Bone marrow (tissue), 2 donors: ENCODE measurements at places on chromosomes 3 and 15.

DNA sequence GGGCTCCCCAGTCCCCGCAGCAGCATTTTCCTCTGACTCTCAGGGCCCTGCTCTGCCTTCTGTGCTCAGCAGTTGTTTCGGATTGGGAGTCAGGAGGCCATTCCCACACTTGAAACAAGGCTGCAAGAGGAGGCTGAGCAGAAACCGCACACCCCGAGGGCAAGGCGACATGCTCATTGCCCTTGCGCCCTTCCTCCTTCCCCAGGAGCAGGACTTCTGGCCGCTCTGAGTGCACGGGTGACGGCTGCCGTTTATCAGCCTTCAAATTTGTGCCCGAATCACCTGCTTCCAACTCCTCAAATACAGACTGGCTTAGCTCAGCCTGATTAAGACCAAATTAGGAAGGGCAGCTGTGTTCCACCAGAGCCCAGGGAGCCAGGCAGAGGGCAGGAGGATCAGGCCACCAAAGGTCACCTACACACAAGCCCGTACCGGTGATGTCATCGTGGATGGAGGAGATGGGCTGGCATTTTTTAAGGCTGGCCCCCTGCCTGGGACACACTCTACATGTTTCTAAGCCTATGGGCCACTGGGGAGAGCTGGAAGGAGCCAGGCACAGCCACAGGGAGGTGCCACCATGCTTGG is 38.1 kb downstream of the TM2D3 start:
- DNase-seq: no peak

- no peak for DNase-seq
Observed at GRCh38 chr3:165451371-165452070, 255.3 kb upstream of the SLITRK3 start.

GRCh38 chr3:105137911-105138310 is 228.8 kb upstream of the ALCAM start:
- no peak for DNase-seq

DNA sequence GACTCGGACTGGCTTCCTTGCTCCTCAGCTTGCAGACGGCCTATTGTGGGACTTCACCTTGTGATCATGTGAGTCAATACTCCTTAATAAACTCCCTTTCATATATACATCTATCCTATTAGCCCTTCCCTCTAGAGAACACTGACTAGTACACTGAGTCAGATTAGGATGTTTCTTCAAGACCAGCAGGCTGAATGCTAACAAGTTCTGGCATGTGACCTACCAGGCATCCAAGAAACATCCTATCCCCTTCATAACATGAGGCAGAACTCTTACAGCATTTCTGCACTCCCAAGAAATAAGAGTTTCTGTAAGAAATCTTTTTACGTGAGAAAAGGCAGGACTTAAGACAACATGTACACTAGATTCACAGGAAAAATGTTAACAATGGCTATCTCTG is 9.3 kb downstream of the CFAP92 start:
- DNase-seq: no peak

DNA sequence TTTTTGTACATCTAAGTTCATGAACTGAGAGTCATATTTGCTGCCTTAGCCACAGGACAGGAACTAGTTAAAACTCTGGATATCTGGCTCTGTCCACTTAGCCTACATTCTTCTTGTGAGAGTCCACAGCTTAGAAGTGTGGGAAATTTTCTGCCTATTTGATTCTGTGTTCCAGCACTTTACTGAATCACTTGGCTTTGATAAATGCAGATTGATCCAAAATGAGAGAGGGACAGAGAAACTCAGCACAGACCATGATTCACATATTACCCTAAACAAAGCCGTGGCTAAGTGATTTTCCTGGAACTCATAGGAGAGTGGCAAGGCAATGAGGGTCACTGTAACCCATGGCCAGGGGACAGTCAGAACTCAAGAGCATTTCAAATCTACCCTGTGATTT is 87.5 kb upstream of the CADPS start:
- no peak for DNase-seq

DNA sequence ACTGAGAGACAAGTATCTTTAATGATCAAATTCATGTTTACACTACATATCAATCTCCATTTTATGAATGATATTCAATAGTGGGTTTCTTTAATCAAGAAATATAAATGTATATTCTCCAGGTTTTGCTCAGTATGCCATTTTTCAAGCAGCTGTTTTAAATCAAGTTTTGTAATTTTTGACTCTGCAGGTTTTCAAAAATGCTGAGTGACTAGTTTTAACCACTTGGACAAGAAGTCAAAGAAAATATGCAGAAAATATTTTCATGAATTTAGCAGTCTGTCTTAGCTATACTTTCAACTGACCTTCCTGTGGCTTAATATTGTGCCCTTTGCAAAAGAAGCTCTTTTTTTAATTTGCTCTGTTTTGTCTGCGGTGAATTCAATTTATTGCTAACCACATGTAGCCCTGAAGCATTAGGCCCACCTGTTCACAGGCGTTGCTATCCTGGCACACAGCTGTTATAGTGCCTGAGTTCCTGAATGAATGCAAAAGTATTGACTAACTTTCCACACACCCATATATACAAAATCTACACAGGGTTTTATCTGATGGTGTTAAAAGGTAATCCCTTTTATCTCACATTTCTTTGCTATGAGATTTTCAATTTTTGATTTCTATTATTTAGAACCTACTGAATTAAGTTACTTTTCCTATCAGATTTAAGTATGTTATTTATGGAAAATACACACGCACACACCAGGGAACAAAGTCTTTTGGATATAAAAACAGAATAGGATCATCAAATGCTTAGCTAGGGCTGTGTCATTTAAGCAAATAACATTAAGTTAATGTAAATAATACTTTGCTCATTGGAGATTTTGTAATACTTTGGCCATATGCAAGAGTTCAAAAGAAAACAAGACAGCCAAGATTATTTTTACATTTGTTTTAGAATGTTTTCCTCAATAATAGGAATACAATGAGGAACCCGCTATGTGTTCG is 1166.1 kb upstream of the GBE1 start:
- DNase-seq: no peak

DNA sequence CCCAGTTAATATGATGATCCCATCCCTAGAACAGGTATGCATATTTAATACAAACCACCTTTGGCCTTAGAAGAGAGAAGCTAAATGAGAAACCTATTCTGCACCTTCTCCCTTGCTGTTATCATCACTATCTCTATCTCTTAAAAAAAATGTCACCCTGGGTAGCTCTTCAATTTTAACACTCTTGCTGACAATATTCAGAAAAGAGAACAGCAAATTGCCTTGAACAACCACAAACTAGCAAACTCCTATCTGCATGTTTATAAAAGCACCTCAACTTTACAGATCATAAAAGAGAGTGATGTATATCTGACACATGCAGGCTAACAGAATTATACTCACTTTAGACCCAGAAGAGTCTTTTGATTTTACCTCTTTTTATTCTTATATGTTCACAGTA is 7.4 kb downstream of the TOP2B start:
- no peak for DNase-seq

GRCh38 chr3:137032465-137033120 is 74.8 kb downstream of the IL20RB start:
- DNase-seq: peak; percentile 48

- DNase-seq: no peak
Observed at GRCh38 chr3:52483081-52483480, 12.1 kb upstream of the STAB1 start.

DNA sequence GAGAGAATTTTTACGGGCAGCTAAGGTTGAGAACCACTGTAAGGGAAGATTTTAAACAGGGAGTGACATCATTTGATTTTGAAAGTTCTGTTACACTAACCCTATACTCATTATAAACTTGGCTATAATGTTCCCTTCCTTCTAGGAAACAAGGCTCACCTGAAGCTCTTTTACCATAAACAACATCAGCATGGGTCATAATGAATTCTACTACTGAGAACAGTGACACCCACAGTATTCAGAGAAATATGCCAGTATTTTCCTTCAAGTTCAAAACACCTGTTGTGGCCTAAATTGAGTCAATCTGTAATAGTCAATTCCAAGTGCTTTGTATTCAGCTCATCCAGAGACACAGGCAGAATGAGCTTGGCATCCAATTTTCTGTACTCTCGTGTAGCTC is 175.3 kb upstream of the STT3B start:
- no peak for DNase-seq

GRCh38 chr15:54345827-54346226 is 367.6 kb downstream of the UNC13C start:
- DNase-seq: no peak

- no peak for DNase-seq
Observed at GRCh38 chr3:77835921-77836320, 796.0 kb downstream of the ROBO2 start.

DNA sequence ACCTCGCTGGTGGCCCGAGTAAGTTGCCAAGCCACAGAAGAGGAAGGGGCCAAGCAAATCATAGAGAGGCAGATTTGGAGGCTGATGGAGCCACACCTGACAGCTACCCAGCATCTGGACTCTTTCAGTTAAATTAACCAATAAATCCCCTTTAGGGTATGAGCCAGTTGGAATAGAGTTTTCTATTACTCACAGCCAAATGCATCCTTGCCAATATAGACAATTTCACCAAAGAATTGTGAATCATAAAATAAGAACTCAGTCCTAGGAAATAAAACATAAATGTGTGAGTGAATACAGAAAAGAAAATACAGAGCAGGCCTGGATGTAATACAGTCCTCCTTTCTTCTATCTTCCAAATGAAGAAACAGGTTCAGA is 161.6 kb upstream of the ANKRD28 start:
- no peak for DNase-seq

DNA sequence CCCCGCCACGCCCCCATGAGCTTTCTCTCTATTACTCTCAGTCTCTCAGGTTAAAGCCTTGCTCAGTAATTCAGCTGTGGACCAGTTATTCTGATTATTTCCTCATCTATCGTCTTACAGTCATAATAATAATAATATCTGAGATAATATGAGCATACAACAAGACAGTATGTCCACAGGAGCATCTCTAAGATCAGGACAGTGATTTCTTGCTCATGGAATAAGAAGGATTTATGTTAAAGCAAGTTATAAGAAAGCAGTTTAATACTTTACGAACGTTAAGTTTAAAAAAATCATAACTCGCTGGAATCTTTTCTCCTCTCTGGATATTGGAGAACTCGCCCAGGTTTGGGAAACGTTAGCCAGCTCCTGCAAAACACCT is 643 bp upstream of the LMCD1 start:
- no peak for DNase-seq

GRCh38 chr3:155843569-155843968 is 10.7 kb downstream of the SLC33A1 start:
- DNase-seq: no peak

DNA sequence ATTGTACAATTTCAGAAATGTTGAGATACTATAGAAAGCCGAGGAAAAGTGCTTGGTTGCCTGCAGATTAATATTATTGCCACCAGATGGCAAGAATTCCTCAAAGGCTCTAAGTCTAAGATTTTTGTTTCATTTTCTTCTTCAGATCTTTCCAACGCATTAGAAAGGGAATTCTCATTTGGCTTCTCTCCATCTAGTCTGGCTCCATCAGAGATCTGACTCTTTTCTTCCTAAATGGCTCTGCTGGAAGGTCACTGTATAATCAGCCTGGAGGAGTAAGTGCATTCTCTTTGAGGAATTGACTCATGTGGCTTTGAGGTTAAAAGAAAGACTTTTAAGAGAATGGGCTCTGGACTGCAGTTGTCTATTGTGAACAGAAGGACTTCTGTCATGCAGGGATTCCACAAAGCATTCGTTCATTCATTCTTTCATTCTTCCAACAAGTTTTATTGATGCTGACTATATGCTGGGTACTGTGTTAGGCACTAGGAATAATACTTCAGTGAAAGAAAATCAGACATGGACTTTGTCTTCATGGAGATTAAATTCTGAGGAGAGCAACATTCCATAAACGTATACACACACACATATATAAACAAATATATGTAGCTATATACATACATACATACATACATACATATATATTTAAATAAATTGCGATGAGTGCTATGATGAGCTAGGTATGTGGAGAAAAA is 55.3 kb downstream of the SLC28A2 start:
- peak; percentile 28 for DNase-seq

DNA sequence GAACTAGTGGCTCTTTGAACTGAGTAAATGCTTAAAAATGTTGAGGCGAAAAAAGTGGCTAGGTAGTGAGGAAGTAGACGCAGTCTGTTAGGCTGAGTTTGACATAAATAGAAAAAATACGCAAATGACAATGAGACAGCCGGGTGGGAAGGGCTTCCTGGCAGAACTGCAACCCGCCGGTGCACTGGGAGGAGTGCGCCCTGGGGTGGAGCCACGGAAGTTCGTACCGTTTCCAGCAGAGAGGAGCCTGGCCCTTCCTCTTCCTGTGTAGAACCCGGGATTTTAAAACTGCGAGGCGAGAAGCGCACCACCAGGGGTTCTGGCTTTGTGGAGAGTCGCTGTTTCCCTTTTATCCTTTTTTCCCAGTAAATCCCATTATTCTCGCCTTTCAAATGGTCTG is 602.6 kb downstream of the PYDC2 start:
- no peak for DNase-seq

DNA sequence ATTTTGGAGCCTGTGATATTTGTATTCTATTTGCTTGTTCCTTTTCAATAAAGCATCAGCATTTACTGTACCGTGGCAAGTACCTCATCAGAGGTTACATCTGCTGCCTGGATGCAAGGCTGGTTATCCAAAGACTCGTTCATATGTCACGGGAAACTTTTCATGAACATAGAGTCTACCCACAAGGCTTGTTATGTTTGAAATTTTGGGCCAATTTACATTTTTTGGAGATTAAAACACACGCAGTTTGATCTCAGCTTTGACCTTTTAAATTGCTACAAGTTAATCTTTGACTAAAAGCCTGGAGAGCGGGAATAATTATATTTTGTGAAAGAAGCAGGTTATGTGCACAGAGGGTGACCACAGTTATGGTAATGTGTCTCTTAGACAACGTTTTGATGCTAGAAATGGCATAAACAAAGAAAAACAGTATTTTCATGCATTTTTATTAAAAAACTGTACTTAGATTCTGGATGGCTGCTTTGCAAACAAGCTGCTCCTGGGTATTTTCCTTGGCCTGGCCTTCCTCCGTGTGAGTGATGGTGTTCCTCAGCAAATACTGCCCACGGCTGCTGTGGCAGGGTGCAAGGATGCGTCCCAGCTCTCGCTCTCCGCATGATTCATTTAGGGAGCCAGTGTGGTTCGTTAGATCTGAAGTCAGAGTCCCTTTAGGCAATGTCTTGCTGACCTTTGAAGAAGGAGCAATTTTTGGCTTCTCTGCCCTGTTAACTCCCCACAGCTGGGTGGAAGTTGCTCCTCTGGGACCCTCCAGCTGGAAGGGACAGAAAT is 27.1 kb downstream of the CHST2 start:
- no peak for DNase-seq
